ENCODE measurements at places on chromosomes 1 and 21.

DNA sequence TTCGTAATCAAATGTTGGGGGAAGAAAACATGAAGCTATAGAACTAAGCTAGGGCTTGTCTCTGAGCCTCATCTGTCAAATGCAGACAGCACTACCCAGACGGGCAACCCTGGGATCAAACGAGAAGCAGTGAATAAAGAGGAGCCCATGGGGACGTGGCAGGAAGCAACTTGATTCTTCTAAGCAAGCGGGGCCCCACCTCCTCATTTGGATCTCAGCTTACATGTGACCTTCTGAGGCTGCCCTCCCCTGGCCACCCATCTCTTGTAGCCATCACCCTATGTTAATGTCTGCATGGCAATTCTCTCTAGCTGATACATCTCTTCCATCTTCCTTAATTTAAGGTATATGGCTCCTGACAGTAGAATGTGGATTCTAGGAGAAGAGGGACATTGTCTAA lies 171.3 kb downstream of the IGSF21 start:
- no peak for DNase-seq

DNA sequence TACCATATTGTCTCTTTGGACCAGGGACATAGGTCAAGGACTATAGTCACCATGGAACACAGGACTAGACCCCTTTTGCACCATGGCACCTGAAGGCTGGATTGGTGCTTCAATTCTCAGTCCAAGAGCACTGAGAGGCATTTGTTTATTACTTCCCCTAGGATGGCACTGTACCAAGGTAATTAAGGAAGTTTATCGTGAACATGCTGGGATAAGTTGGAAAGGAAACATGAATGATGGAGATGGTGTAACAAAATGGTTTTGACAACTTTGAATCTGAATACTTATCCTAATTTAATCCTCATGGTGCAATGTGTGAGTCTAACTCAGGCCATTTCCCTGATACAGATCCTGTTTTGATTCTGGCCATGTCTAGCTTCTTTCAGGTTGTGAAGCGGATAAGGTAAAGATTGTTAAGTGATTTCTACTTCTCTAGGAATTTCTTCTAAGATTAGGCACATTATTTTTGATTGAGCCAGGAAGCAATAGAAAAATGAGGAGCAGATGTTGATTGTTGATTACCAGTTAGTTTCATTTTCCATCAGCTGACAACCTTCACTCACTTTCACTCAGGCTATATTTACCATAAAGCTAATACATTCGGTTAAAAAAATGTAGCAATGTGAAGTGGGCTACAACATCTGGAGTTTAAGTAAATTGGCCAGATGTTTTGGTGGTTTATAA lies 37.3 kb upstream of the SIPA1L2 start:
- no peak for DNase-seq

- DNase-seq: no peak
These were observed 10.7 kb downstream of the AMPD2 start for GRCh38 chr1:109630081-109630897.

DNA sequence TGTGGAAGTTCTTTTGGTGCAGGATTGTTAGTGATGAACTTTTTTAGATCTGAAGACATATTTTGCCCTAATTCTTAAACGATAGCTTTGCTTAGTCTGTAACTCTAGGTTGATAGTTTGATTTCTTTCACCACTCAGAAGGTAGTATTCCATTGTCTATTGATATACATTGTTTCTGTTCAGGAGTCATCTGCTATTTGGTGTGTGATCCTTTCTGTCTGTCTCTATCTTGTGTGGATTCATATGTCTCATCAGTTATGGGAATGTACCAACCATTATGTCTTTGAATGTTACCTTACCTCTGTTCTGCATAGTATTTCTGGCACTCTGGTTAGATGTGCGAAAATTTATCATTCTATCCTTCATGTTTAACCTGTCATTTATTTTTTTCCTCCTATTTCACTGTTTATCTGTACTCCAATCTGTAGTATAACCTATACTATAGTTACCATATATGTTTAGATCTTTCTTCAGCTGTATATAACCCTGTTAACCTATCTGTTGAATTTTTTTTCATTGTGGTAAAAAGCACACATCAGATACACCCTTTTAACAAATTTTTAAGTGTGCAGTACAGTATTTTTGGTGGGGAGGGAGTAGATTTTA lies 5.7 kb downstream of the MARK1 start:
- DNase-seq: no peak

DNA sequence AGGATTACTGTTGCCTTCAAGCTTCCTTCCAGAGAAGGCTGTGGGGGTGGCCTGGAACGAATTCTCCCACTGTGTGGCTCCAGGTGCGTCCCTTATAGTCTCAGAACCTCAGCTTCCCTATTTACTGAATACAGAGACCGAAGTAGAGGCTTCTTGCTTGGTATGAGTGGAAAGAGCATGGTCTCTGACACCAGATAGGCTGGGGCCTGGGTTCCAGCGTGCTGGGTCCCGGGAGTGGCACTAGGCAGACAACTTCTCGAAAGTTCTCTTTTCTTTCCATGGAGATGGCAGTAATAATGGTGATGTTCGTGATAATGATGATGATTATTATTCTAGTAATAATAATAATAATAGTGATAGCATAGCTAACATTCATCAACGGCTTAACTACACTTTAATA lies 161.7 kb downstream of the PTPRU start:
- DNase-seq: no peak

DNA sequence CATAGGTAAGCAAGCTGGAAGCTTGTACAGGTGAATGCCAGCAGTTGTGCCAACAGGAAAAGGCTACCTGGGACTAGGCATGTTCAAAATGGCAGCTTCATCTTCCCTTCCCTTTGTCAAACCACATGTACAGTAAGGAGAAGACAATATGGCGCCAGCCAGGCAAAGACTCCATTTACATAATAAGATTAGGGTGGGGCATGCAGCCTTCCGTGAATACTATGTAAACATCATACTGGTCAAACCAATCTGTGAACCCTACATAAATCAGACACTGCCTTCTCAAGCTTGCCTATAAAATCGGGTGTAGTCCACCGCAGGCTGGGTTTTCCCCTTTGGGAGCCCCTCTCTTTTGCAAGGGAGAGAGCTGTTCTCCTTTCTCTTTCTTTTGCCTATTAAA lies 24.6 kb downstream of the ATF3 start:
- DNase-seq: no peak

- peak; percentile 41 for DNase-seq
These were observed 19.4 kb downstream of the RPS6KC1 start for GRCh38 chr1:213070406-213070805.

DNA sequence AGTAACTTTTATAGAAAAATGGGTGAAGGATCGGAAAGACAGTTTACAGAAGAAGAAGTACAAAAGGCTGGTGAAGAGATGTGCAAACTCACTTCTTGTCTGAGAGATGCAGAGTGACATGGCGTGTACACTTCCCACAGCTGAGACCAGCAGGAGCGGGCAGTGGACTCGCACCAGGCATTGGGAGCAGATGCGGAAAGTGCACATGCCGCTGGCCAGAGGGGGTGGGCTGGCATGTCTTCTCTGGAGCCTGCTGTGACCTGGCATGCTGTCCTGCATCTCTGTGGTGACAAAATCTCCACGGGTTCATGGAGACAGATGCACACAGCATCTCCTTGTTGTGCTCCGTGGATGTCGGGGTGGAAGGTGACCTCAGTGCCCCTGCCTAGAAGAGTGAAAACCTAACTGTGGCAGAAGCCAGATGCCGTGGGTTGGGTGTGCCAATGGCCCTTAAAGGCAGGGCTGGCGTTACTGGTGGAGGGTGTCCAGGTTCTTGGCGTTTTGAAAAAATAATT lies 128.6 kb upstream of the COL6A1 start:
- DNase-seq: peak; percentile 63

DNA sequence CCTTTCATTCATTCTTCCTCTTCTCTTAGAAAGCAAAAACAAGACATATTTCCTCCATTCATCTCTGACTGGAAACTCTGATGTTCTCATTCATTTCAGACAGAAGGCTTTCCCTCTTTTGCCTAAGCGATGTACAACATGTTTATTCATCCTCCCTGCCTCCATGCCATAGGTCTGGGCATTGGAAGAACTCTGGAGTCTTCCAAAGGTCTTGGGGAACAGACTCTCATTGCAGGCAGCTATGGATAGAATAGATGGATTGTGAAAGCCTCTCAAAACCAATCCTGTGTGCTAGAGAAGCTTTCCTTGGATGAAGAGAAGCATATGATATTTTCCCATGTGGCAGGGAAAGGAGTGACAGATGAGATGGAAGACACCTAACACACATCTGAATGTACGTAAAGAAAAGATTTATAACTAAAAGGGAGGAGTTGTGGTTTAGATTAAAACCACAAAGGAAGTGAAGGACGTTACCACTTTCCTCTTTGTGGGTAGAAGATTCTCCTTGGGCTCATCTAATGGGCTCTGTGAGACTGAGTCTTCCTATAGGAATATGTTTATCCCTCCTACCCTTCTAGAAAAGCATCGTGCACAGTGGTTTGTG lies 38.7 kb downstream of the BCL9 start:
- DNase-seq: no peak

DNA sequence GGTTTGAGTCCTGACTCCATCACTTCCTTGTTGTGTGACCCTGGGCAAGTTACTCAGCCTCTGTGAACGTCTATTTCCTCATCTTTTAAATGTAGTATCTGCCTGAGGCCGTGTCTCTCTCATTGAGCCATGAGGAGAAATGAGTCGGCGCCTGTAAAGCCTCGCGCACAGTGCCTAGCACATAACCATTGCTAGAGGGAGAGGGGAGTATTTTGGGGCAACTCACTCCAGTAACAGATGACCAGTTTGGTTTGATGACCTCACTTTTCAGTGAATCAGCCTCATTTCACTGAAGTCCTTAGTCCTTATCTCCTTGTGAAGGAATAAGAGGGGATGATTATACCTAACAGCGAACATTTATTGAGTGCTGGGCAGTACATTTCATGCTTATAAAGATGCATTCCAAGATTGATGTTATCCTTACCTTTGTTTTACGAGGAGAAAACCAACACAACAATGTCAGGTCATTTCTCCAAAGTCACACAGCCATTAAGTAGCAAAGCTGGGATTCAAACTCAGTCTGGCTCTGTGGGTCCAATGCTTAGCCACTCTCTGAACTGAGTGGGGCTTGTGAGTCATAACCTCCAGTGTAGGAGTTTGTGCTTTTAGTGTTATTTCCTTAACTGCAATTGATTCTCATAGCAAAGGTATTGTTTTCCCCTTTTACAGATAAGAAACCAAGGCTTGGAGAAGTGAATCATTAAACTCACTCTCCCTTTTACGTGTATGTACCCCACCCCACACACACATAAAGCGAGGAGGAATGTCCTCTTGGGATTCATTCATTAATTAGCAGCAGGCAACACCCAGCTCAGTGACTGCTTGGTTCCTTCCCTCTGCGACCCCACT lies 25.9 kb downstream of the KCNC4 start:
- no peak for DNase-seq

DNA sequence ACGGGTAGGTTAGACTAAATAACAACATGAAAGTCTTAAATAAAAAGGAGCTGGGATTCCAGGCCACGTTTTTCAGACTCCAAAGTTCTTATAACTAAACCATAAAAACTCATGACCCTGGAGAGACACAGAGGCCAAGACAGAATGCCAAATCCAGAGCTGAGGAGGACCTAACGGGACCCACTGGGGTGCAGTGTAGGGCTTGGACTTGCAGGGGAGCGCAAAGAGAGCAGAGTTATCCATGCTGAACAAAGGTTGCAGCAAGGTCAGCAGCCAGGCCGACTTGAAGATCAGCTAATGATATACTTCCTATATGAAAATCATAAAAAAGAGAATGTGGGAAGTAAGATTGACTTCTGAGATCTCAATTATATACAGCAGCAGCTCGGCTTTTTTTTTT lies 237.1 kb downstream of the TM2D1 start:
- no peak for DNase-seq

GRCh38 chr1:41758904-41759548 lies 159.7 kb downstream of the HIVEP3 start:
- no peak for DNase-seq

DNA sequence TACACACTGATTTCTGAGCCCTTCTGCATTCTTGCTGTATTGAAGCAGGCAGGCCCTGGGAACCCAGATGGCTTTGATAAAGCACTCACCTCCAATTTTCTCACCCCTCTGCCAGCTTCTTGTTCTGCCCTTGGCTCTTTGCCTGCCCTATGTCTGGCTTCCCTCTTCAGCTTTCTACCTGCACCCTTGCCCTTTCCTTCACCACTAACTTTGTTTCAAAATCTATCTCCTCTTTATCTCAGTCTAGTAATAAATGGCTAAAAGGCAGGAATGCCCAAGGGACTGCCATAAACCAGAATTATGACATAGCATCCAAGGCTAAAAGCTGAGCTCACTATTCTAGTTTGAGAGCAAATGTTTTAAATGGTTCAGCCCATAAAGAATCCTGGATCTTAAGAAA lies 178.7 kb downstream of the TNR start:
- no peak for DNase-seq

GRCh38 chr1:32651461-32652073 lies 559 bp downstream of the RBBP4 start:
- no peak for DNase-seq

GRCh38 chr1:228768355-228769000 lies 33.2 kb downstream of the RHOU start:
- DNase-seq: peak; percentile 7

DNA sequence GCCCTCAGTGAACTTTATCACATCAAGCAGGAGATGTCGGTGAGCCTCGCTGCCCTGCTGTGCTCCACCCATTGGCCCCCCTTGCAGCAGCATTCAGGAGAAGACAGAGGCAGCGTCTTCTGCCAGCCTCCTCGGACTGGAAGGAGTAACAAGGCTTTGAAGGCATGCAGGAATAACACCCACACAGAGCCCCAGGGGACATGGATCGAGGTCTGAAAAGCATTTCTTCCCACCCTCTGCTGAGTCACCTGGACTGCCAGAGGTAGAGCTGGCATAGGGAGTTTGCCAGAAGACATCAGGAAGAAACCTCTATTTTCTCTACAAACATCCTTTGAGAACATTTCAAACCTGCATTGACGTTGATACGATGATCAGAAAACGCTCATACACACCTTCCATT lies 42.9 kb downstream of the COL18A1 start:
- no peak for DNase-seq

GRCh38 chr1:55051169-55051568 lies 11.8 kb downstream of the PCSK9 start:
- DNase-seq: no peak

GRCh38 chr1:240711020-240711419 lies 99.1 kb upstream of the GREM2 start:
- DNase-seq: no peak

DNA sequence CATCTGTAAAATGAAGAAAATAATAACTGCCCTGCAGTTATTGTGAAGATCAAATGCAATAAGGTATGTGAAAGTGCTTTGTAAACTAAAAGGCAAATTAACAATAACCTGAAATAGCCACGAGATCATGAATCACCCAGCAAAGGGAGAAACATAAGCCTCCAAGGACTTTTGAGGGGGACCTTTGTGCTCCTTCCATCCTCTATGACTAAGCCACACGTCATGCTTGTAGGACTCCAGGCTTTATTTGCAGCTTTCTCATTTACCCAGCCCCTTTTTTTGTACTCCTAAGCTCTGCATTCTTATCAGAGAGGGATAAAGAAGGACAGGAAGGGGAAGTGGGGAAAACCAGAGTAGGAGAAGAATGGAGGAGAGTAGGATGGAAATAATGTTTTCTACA lies 115.1 kb downstream of the PROX1 start:
- DNase-seq: no peak

Data from NCI-H1092 treated with DMSO at 0.1 percent for 48 hours (cell line).